ENCODE measurements at places on chromosomes 3 and 15. TPM values are rescaled to one million over a fixed set of nuclear protein-coding genes. Genes with fewer than 3 reads are reported as not detected.

DNA sequence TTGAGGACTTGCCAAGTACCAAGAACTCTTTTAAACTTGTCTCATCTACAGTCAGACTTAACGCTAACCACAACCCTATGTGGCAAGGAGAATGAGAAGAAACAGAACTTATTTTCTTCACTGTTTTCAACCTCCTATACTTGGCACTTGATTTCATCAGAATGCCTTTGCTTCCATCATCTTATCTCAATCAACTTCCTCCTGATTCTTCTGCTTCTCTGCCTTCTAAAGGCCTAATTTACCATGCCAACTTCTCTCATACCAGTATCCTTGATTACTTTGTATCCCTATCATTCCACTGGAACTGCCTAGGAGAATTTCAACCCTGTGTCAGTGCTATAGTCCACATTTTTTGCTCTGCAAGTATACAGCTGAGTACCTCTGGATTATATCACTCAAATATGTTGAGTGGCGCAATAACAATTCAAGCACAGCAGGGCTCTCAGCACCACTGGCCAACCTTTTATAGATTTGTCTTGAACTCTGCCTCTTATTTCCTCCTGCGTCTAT lies 413.6 kb downstream of the ROBO1 start:
- no peak for DNase-seq

DNA sequence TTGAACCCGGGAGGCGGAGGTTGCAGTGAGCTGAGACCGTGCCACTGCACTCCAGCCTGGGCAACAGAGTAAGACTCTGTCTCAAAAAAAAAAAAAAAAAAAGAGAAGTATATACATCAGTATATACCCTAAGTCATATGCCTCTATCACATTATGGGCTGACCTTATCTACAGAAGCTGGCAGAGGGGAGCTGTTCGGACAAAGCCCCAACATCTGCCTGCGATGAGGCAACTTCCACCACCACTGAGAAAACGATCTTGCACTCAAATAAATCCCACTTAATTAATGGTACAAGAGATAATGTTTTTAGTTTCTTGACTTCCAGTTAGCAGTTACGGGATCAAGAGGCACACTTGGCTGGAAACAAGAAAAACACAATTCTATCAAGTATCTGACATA lies 2.2 kb downstream of the GLT8D1 start:
- no peak for DNase-seq

GRCh38 chr3:188950832-188951489 lies 220.8 kb upstream of the TPRG1 start:
- peak; percentile 91 for DNase-seq

The AADAC gene
- not detected for total RNA-seq

DNA sequence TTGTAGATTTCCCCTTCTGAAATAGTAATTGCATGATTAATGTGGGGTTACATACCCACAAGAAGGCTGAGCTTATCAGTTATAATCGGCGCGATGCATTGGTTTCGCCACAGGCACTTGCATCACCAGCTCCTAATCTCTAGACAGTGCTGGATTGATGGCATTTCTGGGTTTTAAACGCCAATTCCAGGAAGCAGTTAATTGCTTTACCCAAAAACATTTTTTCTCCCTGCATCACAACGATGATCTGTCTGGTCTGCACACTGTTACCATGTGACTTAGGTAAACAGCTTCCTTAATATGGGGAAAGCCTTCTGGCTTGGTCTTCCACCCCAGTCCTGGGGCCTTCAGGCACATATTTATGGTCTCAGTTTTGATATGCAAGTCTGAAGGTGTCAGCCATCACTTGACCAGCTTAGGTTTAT lies 70.0 kb upstream of the HEG1 start:
- peak; percentile 98 for DNase-seq

The SYNPR gene
- total RNA-seq = not detected

- no peak for DNase-seq
Observed at GRCh38 chr15:55218056-55218455, 21.3 kb upstream of the RSL24D1 start.

- DNase-seq = no peak
Observed at GRCh38 chr3:67302489-67302888, 304.4 kb downstream of the KBTBD8 start.

GRCh38 chr15:99148851-99149276 lies 44.0 kb downstream of the SYNM start:
- no peak for DNase-seq

DNA sequence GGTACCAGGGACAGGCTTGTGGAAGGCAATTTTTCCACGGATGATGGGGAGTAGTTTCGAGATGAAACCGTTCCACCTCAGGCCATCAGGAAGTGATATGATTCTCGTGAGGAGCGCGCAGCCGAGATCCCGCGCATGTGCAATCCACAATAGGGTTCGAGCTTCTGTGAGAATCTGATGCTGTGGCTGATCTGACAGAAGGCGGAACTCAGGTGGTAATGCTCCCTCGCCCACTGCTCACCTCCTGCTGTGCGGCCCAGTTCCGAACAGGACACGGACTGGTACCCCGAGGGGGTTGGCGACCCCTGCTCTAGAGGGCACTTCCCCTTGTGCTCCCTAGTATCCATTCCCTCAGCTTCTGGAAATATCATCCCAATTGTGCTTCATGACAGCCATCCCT lies 99.9 kb downstream of the PLD1 start:
- DNase-seq = no peak

DNA sequence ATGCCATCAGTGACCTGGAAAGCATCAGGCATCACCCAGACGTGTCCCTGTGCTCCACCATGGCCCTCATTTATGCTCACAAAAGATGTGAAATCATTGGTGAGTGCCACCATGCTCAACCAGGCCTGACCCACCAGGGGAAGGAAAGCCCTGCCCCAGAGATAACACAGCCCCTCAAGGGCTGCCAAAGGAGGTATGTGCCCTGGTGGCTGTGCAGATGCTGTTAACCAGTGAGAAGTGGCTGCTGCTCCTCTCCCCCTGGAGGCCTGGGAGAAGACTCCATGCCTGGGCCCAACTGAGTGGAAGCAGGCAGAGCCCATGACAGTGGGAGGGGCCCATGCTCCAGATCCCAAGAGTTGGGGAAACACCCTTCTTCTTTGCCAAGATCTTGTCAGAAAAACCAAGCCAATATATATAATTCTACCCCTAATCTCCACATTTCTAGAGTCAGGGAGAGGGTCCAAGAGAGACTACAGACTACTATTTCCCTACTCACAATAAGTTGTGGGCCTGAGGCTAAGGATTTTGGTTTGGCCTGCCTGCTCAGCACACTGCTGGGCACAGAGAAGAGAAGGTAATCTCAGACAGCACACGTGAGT lies 2.7 kb downstream of the TTC21A start:
- DNase-seq = no peak

- DNase-seq = no peak
Observed at GRCh38 chr3:134650431-134651346, at the start of gene KY. Gene KY (minus strand): TSS chr3:134651022. CDS start chr3:134650960, 62 bp downstream.

DNA sequence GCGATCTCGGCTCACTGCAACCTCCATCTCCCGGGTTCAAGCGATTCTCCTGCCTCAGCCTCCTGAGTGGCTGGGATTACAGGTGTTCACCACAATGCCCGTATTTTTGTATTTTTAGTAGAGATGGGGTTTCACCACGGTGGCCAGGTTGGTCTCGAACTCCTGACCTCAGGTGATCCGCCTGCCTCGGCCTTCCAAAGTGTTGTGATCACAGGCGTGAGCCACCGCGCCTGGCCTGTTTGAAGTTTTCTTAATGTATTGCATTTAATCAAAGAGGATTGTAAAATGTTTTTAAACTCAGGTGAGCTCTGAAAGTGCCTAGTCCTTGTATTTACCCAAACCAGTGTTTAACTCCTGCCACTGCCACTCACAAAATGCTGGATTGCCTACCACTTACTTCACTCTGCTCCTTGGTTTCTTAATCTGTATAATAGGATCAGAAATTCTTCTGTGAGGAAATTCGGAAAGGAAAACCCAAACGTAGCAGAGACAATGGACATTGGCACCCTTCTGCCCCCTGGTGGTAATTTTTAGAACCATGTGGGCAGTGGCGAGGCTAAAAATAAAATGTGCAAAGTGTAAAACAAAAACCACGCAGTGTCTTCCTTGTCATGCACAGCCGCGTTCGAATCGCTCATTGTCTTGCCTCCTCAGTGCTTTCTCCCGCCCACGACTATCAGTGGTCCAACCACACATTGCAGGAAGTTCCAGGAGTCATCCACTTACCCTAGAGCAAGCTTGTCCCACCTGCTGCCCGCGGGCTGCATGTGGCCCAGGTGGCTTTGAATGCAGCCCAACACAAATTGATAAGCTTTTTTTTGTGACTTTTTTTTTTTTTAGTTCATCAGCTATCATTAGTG lies 27.3 kb downstream of the CEP19 start:
- peak; percentile 53 for DNase-seq

GRCh38 chr3:99537416-99537815 lies 101.0 kb upstream of the COL8A1 start:
- DNase-seq = no peak

The BNIP2 gene
- total RNA-seq = 60.9 TPM

The GATA2 gene
- total RNA-seq = 79.2 TPM

- no peak for DNase-seq
Observed at GRCh38 chr3:106794442-106794841, 582.8 kb upstream of the CCDC54 start.

The CLSTN2 gene
- total RNA-seq = not detected

DNA sequence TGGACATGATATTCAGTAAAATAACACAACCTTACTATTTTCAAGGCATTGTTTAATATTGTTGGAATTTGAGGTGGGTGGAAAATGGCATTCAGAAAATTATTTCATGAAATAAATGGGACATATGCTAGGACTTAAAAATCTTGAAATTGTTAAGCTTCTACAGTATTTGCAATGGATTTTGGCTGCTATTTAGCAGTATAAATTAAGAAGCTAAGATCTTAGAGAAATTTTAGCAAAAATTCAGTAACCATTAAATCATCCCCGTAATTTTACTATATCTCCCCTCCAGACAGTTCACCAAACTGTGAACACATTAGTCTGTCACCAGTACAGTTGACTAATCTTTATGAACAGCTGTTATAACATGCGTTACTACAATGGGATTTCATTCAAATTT lies 8.2 kb downstream of the DIPK2A start:
- DNase-seq = no peak

DNA sequence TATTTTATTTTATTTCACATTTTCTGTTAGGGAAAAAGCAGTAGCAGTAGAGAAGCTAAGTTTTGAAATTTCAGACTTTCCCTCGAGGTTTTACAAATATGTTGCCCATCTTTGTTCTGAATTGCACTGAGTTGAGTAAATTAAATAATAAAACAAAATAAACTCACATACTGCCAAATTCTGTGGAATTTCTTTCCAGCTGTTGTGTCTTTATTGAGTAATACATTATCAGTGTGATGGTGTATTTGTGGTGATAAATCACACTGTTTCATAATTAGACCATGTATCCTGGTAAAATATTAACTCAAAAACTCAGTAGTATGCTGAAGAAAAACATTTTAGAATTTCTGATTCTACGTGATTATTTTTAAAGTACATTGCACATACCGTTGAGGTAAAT lies 592.1 kb downstream of the SI start:
- no peak for DNase-seq

The ECT2 gene
- total RNA-seq = 32.4 TPM

DNA sequence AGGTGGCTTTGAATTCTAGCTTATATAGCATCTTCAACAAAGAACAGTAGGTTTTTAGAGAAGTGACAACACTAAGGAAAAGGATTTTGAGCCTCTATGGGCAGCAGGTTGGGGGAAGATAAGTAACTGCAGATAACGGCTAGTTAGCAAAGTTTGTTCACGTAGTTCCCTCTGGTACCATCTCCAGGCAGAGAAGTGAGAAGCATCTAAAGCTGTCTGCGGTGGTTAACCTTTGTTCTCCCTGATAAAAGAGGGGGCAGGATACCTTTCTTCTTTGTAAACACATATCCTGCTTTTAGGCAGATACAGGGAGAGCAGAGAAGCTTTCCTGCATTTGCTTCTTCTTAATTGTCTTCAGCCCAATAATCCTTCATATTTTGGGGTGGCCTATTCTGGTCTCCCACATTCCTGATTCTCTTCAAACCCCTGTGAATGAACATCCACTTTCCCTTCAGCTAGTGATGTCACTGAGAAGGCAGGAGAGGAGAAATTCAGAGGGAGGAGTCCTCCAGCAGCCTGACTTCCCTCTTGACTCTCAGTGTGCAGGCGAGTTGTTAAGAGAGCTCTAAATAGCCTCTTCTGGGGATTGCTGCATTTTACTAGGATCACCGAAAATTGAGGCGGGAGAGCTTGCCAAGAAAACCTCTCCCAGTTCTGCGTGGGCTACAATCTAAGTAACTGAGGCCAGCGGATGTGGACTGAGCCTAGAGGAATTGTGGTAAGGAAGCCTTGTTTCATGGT lies 393.7 kb upstream of the C2CD4B start:
- no peak for DNase-seq

- DNase-seq = no peak
Observed at GRCh38 chr15:101491734-101492640, 2.5 kb upstream of the PCSK6 start.

- no peak for DNase-seq
Observed at GRCh38 chr3:106860182-106860581, 517.1 kb upstream of the CCDC54 start.

The MRPL3 gene
- 95.4 TPM for total RNA-seq

The TRIM71 gene
- not detected for total RNA-seq

DNA sequence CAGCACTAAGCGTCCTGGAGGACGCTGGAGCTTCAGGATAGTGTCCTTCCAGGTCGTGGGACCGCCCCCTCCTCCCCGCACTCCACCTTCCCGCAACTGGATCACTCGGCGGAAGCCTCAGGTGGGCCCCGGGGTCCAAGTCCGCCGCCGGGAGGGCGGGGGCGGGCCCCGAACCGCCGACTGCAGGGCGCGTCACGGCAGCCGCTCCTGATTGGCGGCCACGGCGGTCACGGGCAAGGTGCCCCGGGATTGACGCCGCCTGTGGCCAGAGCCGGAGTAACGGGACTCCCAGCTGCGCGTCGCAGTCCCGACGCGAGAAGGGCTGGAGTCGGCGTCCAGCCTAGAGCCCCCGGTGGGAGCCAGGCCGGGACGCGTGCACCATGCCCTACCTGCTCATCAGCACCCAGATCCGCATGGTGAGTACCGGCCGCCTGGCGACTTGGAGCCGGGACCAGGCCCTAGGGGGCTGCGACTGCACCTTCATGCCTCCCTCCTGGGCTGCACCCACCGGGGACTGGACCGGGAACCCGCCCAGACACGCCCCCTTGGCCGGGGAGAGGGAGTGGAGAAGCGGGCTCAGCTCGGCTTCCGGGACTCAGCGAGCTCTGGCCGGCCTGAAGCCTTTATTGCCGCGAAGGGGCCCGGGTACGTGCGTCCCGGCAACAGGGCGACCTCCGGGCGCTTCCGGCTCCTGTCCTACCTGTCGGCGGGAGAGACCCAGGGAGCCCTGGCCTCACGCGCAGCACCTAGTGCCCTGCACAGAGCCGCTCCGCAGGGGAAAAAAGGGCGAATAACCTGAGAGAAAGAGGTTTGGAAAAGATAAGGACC lies at the start of gene GCHFR:
Gene GCHFR, plus strand, starts transcription at position 268 of the 828 bp plus-strand sequence. Its CDS starts 113 bp downstream, at position 381.
- peak; percentile 44 for DNase-seq

DNA sequence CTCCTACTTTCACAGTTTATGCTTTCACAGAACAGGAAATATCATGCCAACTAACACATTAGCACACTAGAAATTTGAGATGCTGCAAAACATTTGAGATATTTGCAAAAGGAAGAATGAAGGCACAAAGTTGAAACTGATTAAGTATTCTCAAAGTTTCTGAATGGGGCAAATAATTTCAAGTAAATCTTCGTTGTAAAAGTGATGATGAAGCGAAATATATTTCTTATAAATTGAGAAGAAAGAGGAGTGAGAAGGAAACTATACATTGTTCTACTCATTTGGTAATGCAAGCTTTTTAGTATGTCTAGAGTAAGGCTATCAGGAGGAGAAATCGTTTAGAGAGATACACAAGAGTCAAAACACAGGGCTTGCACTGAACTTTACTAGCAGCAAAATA lies 24.3 kb upstream of the LSAMP start:
- no peak for DNase-seq

The ALDH1A3 gene
- total RNA-seq = 1.2 TPM

The PPIP5K1 gene
- total RNA-seq = 17.7 TPM

The CLDN11 gene
- 3.8 TPM for total RNA-seq

Measured in HFFc6 (cell line).